ENCODE measurements at places on chromosomes 7 and 10.

GRCh38 chr7:95700917-95701316 is 71.4 kb upstream of the DYNC1I1 start:
- DNase-seq: no peak

- DNase-seq: no peak
These were observed 38.7 kb downstream of the RAB18 start for GRCh38 chr10:27542812-27543211.

DNA sequence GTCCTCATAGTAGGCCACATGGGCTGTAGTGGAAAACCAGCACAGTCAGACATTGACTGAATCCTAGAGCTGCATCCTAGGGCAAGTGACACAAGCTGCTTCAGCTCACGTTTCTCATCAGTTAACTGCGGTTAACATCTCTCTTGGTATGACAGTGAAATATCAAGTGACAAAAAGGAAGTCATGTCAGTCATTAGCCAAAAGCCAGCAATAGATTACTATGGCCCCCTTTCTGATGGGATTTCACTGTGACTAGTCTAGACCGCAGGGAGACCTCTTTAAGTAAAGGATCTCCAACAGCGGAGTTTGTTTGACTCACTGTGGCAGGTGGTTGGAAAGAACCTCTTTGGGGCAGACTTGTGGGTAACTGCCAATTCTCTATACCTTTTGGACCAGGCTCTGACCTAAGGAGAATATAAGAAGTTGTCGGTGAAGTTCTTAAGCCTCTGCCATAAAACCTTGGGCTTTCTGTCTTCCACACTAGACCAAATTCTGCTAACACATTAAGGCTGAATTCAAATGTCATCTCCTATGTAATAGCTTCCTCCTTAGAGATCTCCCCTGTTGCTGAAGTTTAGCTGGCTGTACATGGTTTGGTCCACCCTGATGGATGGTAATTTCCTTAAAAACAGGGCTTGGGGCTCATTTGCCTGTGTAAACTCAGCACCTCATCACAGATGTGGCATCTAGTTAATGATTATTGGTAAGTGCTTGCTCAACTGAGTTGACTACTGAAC is 115.3 kb downstream of the SGMS1 start:
- peak; percentile 65 for DNase-seq

DNA sequence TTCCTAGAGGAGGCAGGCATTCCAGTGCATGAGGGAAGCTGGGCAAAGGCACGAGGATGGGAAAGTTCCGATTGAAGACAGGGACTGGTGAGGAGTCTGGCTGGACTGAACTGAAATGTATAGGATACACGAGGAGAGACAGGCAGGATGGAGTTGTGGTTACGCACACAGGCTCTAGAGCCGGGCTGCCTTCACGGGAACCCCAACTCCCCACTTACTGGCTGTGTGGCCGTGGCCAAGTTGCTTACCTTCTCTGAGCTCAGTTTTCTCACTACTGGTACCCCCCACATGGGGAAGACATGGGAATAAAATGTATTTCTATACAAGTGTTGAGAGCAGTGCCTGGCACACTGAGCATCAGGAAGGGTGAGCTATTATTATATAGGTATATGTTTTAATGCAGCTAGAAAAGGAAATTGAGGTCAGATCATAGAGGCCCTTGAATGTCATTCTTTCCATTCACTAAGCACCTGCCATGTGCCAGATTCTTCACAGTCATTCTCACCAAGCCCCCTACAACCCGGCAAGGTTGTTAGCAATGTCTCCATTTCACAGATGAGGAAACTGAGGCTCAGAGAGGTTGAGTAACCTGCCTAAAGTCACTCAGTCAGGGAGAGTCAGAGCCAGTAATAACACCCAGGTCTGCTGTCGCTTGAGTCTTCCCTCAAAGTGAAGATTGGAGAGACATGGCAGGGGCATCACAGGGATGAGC is 9.7 kb downstream of the CHST3 start:
- no peak for DNase-seq

- DNase-seq: no peak
These were observed 287.5 kb upstream of the PHYHIPL start for GRCh38 chr10:58888957-58889356.
